ENCODE measurements at places on chromosomes 5 and 9.

DNA sequence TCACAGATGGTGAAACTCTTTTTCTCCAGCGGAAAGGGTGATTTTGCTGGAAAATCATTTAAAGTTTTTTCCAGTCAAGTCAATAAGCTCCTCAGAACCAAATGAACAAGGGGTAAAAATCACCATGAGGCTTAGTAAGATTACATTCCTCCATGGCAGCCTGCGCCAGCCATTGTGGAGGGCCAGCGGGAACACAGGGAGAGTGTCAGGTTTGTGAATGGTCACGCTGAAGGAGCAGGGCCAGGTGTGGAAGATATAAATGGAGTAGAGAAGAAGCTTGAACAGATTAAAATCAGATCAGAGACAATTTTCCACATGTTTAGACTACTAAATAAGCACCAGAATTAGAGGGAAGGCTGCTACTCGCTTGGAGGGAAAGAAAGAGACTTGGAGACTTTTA, 208.8 kb downstream of the NR3C1 start:
- H3K27me3 ChIP-seq: no peaks in the 10 kb centered on the region
- H3K36me3 ChIP-seq: no peaks in the 10 kb centered on the region
- peak overlapping the region; percentile 24 for H3K27ac ChIP-seq
- H3K4me3 ChIP-seq: no peak overlapping the region
- DNase-seq: no peak

- no peak overlapping the region for H3K27ac ChIP-seq
- no peak overlapping the region for H3K4me3 ChIP-seq
- H3K27me3 ChIP-seq: no peaks in the 10 kb centered on the region
- no peaks in the 10 kb centered on the region for H3K4me1 ChIP-seq
- H3K36me3 ChIP-seq: no peaks in the 10 kb centered on the region
Observed at GRCh38 chr5:154627698-154628678, 127.2 kb upstream of the LARP1 start.

DNA sequence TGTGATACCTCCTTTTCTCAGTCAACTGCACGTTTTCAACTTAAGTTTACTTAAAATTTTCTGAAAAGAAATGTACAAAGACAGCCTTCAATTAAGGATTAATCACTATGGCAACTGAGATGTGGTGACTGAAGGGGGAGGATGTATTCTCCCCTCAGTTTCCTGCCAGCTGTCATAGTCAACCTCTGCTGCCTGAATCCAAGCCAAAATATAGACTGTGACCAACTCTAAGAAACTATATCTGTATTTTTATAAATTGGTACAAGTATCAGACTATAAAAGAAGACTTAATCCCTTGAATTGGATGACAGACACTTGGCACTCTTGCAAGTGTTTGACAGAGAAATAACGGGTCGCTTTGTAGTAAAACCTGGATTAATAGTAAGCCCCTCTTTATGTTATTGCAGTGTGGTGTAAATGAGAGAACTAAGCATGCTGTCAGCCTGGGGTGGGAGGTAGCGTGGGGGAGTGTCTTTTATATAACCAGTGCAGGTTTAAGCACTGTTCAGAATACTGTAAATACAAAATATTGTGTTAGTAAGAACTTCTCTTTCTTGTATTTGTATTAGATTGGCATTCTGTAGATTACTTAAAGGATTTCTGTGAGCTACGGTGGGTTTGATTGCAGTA, 106.4 kb downstream of the ERCC6L2 start:
- no peaks in the 10 kb centered on the region for H3K36me3 ChIP-seq
- no peak overlapping the region for H3K4me3 ChIP-seq
- H3K27ac ChIP-seq: no peak overlapping the region

DNA sequence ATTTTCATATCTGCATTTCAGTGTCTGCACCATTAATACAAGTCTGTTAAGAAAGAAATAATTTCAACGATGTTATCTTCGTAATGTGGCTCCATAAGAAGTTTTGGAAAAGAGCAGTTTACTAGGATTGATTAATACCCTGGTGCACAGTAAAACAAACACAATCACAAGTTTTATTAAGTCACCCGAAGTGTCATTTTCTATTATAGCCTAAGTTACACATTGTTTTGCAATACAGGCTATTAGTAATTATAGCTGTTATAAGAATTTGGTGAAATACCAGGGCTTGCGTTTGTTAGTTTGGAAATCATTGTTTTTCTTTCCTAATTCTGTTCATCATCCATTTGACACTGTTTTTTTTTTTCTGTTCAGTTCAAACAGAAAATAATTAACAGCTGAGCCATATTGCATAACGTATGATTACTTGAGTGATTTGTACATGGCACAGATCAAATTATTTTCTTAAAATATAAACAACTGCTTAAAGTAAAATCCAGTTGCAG, 30.6 kb downstream of the LVRN start:
- no peaks in the 10 kb centered on the region for H3K27me3 ChIP-seq
- no peaks in the 10 kb centered on the region for H3K4me1 ChIP-seq
- H3K36me3 ChIP-seq: no peaks in the 10 kb centered on the region
- H3K27ac ChIP-seq: no peak overlapping the region
- no peak overlapping the region for H3K4me3 ChIP-seq
- DNase-seq: no peak

- DNase-seq: no peak
- no peaks in the 10 kb centered on the region for H3K27me3 ChIP-seq
- no peaks in the 10 kb centered on the region for H3K4me1 ChIP-seq
- no peak overlapping the region for H3K4me3 ChIP-seq
- no peak overlapping the region for H3K27ac ChIP-seq
Observed at GRCh38 chr5:129858131-129858675, 46.1 kb upstream of the CHSY3 start.

DNA sequence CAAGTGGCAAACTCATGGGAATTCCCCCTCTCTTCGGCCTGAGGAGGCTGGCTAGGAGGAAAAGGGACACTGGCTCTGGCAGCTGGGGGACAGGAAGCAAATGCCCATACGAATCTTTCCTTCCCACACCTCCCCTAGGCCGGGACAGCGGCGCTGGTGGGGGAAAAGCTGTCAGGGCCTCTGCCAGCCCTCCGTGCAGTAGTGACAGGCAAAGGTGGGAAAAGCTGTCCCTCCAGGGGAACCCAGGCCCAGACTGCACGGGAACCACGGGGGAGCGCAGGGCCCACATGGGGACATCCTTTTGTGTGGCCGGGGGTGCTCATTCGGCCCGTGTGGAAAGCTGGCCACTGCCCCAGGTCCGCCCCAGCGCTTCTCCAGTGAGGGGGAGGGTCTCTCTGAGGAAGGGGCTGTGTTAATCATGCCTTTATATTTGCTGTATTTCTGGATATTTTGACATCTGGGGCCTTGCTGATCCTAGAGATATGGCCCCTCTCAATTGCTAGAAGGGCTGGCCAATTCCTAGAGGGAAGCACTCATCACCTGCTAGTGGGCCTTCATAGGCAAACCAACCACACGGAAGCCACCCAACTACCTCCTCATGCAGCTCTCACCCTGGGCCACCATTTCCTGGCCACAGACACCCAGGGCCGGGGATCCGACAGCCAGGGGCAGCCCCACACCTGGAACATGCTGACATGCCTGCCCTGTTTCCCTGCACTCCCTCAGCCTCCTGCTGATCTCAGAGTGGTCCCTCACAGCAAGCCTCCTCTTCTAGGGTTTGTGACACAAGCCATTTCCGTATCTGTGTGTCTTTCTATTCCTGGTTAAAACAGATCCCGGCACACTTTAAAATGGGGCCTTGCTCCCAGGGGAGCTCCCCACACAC, 138.8 kb downstream of the ROR2 start:
- no peak overlapping the region for H3K27ac ChIP-seq
- no peaks in the 10 kb centered on the region for H3K4me1 ChIP-seq
- no peak overlapping the region for H3K4me3 ChIP-seq
- no peaks in the 10 kb centered on the region for H3K27me3 ChIP-seq

GRCh38 chr9:114138552-114138971, 16.8 kb upstream of the COL27A1 start:
- H3K4me3 ChIP-seq: no peak overlapping the region
- DNase-seq: no peak
- H3K27ac ChIP-seq: peak overlapping the region; percentile 58

DNA sequence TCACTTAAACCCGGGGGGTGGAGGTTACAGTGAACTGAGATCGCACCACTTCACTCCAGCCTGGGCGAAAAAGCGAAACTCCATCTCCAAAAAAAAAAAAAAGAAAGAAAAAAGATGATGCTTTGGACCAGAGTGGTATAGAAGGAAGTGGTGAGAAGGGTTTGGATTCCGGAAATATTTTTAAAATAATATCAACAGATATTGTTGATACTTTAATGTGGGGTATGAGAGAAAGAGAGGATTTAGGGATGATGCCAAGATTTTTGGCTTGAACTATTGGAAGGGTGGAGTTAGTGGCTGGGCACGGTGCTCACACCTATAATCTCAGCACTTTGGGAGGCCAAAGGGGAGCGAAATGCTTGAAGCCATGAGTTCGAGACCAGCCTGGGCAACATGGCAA, 49.6 kb upstream of the PLIN2 start:
- DNase-seq: no peak
- no peak overlapping the region for H3K4me3 ChIP-seq
- no peaks in the 10 kb centered on the region for H3K27me3 ChIP-seq
- no peak overlapping the region for H3K27ac ChIP-seq

DNA sequence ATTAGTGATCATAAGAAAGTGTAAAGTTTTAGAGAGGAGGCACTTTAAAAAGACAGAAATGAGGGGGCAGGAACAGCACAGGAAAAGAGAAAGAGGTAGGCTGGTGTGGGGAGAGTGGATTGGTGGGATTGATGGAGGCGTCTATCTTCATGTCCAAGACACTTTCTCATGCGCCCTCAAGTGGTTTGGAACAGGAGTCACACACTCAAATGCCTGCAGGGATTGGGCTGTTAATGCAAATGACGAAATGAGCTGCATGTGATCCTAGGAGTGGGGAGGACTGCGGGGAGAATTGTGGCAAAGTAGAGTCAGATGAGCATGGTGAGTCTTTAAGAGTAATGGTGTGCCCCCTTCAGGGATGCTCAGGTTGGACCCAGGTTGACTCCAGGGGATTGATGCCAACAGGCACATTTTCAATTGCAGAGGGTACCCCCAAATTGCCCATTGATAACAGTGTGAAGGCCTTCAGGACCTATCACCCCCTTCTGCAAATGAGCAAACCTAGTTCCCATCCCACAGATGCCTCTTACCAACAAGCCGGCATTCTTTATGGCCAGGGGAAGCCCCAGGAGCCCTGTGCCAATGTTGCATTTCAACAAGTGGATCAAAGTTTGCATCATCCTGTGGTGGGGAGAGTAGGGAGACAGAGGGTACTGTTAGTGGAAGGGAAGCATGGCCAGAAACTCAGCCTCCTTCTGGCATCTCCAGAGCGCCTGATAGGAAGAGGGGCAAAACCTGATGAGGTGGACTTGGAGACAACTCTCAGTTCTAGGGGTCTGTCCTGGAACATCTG, 5.3 kb downstream of the SLC36A3 start:
- H3K27me3 ChIP-seq: no peaks in the 10 kb centered on the region
- peak; percentile 38 for DNase-seq
- no peak overlapping the region for H3K27ac ChIP-seq

GRCh38 chr5:136423944-136424606, 58.7 kb upstream of the TRPC7 start:
- H3K27ac ChIP-seq: no peak overlapping the region
- DNase-seq: no peak
- H3K27me3 ChIP-seq: no peaks in the 10 kb centered on the region
- no peaks in the 10 kb centered on the region for H3K36me3 ChIP-seq
- no peaks in the 10 kb centered on the region for H3K4me1 ChIP-seq

GRCh38 chr9:136438548-136439480, 831 bp downstream of the INPP5E start:
- H3K27ac ChIP-seq: peak overlapping the region; percentile 65
- H3K4me3 ChIP-seq: peak overlapping the region; percentile 65
- H3K4me1 ChIP-seq: peaks cover 27% of the 10 kb centered on the region
- H3K36me3 ChIP-seq: peaks cover 31% of the 10 kb centered on the region
- no peak for DNase-seq

GRCh38 chr9:107351382-107352045, 68.4 kb downstream of the RAD23B start:
- H3K36me3 ChIP-seq: no peaks in the 10 kb centered on the region
- no peak for DNase-seq
- no peaks in the 10 kb centered on the region for H3K4me1 ChIP-seq
- H3K27ac ChIP-seq: no peak overlapping the region
- no peak overlapping the region for H3K4me3 ChIP-seq

- H3K36me3 ChIP-seq: no peaks in the 10 kb centered on the region
- peak overlapping the region; percentile 79 for H3K4me3 ChIP-seq
- peaks cover 51% of the 10 kb centered on the region for H3K4me1 ChIP-seq
- H3K27ac ChIP-seq: peak overlapping the region; percentile 99
Observed at GRCh38 chr5:128085413-128085812, 1.8 kb downstream of the SLC12A2 start.

DNA sequence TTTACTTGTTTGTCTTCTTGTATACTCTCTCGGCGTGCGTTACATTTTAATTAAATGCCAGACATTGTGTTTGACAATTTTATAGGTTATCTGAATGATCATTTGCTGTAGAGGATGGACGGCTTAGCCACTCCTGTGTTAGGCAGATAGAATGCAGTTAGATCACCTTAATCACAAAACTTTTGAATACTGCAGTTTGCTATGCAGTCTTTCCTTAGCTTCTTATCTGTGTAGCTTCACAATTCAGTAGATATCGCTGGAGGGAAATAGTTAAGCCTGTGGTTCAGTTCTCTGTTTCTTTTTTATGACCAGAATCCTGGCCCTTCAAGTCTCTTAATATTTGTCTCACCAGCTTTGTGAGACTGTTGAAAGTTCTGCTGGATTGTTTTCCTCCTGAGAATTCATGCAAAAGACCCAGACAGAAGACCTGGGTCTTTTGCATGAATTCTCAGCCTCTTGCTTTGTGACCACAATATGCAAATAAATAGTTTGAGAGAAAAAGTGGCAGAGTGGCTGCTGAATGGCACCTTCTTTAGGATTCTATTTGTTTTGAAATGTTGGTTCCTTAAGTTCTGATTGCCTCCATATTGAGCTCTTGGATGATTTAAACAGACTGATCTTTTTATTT, 40.2 kb downstream of the RASA1 start:
- H3K27me3 ChIP-seq: no peaks in the 10 kb centered on the region
- H3K36me3 ChIP-seq: peaks cover 10% of the 10 kb centered on the region
- H3K27ac ChIP-seq: no peak overlapping the region

DNA sequence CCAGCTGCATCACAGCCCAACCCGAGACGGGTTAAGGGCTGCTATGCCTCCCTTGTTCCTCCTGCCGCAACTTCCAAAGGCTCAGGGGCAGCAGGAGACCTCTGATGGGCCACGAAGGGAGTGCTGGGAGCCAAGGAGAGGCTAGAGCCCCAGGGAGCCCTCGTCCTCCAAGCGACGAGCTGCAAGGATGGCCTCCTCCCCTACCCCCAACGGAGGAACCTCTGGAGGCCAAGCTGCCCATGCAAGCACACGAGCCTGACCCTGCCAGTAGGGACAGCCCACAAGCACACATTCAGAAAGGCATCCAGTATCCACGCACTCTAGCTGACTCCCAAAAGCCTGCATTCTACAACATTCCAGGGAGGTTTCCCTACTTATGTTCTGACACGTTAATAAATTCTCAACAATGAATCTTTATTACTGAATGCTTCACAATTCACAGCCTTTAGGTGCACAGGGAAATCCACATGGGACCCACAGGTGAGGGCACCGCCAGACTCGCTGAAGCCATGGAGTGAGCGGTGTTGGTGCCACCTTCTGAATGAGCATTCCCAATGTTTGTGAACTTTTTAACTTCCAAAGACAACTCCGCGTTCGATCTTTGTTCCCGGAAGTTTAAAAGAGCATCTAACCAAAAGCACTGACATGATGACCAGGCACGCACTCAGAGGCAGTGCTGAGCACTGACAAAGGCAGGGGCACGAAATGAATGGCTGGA, 28.7 kb downstream of the IPPK start:
- no peaks in the 10 kb centered on the region for H3K27me3 ChIP-seq
- H3K4me1 ChIP-seq: no peaks in the 10 kb centered on the region
- peaks cover 67% of the 10 kb centered on the region for H3K36me3 ChIP-seq

Data from gastrocnemius medialis (tissue), 4 donors.